Stimulated activated naive CD4-positive, alpha-beta T cell (primary cell): ENCODE measurements at places on chromosomes 2 and 18.

DNA sequence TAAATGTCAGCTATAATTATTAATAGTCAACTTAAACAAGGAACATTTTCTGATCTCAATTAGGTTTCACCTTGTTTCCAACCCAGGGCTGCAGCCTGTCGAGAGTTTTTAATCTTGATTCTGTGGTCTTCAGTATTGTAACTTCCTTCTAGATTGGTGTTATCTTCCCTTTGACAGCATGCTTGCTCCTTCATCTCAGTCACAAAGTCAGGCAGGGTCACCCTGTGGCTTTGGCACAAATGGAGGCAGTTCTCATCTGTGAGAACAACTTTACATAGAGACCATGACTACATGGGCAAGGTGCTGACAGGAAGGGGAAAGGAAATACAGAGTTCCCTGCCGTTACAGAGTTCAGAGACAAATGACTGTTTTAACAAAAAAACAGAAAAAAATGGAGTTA, 50.5 kb downstream of the HNRNPLL start:
- no peak for DNase-seq

DNA sequence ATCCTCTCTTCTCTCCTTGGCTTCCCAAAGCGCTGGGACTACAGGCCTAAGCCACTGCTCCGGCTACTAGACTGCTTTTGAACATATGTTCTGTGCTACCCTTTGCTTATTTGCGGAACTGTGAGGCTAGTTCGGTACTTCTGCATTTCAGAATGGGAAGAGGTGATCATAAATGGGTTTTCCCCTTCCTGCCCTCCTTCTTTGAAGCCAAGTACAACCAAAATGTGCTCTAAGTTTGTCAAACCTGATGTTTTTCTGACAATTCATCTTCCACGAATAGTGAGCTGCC, 1.7 kb upstream of the ESCO1 start:
- DNase-seq = no peak

- DNase-seq = no peak
Observed at GRCh38 chr2:218806346-218806978, 24.5 kb downstream of the CYP27A1 start.

DNA sequence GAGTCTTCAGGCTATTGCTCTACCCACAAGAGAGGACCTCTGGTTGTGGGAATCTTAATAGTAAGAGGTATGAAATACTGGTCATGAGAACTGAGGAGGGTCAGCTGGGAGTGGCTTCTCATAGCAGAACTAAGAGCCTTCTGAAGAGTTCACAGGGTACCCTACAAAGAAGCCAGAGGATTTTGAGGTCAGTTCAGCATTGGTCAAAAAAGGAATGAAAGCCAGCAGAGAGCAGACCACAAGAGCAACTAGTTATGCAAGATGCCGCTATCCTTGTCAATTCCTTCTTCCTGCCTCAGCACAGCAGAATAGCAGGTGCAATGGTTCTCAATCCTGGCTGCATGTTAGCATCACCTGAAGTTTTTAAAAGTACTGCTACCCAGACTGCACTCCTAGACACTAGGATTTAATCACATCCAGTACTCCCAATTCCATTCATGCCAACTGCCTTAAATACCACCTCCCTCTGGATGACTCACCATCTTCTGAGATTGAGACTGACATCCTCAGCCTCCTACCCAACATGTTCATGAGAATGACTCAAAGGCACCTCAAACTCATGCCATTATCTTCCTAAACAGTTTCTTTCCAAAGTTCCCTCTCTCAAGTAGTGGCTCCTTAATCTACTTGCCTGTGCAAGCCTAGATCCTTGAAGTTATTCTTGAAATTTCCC, 81.0 kb upstream of the RBMS1 start:
- no peak for DNase-seq

GRCh38 chr18:59927246-59927825, 27.5 kb downstream of the PMAIP1 start:
- DNase-seq = no peak

DNA sequence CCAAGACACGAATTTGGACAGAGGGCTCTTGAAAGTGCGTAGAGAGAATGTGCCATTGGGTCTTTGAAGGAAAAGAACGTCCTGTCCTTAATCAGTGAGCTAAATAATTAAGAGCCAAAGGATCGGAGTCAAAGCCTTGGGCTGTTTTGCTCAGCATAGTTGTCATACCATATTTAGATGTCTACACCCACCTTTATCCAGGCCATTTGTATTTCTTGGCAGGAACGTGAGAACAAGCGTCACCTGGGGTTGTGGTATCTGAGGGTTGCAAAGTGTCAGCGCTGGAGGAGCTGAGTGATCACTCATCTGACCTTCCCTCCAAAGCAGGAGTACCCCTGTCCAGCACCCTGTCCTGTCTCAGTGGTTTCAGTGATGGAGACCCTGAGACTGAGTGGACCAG, 4.5 kb downstream of the LPIN1 start:
- DNase-seq = no peak

GRCh38 chr2:171281110-171281509, 120.4 kb upstream of the TLK1 start:
- no peak for DNase-seq

DNA sequence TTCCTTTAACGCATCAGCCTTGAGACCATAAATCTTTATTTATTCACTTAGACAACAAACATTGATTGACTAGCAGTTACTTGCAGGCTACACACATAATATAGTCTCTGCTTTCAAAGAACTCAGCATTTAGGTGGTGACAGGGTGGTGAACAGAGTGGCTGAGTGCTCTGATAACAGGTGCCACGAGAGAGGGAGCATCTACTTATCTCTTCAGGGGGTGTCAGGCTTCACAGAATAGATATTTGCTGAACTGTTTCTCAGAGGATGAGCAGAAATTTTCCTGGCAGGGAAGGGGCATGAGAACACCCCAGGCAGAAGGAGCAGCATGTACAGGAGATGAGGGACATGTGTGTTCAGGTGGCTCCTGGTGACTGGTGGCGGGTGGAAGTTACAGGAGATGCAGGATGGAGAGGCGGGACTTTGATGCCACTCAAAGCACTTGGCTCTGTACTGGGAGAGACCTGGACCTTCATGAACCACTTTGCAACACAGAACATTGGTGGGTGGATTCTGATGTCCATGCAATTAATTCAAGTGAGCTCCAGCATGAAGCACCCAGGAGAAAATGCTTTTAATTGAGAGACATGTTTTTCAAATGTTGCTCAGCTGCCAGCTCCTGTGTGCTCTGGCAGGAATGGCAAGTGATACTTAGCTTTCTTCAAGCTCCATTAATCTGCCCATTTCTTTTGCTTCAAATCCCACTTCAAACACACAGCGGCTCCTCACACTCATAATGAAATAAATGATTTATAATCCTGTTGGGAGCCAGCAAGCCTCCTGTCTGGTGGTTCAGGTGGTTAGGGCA, 248.9 kb downstream of the MYCN start:
- DNase-seq = no peak

- peak; percentile 44 for DNase-seq
Observed at GRCh38 chr2:108449410-108450130, 564 bp downstream of the GCC2 start.

GRCh38 chr2:2926009-2926857, 451.4 kb downstream of the EIPR1 start:
- DNase-seq = no peak

DNA sequence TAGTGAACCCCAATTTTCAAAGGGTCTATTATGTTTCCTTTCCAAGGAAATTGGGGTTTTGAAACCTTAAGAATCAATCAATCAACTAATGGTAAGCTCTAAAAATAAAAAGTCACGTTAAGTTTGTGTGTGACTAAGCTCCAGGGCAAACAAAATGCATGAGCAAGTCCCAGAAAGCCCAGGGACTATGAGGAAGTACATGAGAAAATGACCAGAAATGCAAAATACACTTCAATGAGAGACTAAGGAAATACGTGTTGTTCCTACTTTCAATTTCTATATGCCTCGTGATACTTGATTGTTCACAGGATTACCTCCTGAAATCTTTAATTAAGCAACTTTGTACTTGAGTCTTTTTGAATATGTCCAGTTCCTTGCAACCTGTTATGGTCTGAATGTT, 684.4 kb upstream of the SYT4 start:
- no peak for DNase-seq

GRCh38 chr2:62016957-62017356, 111.5 kb downstream of the COMMD1 start:
- no peak for DNase-seq

DNA sequence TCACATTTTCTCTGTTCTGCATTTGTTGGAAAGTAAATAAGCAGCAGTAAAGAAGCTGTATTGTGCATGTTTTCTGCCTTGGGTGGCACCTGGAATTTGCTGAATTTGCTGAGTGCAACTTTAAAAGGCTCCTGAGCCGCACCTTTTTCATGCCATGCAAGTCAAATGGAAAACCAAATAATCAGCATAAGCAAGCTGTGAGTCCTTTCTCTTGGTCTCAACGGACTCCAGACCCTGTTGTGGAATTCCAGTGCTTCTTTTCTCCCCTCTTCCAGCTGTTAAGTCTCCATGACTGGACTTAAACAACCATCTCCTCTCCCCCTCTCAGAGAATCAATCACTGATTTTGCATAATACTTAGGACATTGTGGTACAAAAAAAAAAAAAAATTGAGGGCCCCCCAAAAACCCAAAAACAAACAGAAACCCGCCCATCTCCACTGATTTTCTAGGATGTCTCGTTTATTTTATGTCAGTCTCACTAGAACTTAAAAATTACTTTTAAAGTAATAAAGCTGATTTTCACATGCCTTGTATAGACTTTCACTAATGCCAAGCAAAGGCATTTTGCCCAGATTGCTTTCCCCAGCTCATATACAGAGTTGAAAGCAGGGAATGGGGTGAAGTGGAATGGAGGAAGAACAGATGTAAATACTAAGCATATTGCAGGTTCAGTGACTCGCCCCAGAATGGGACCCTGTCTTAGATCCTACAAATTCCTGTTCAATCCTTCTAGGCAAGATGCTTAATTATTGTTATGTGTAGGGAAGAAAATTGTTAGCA, 5.1 kb upstream of the CETN1 start:
- DNase-seq = no peak

DNA sequence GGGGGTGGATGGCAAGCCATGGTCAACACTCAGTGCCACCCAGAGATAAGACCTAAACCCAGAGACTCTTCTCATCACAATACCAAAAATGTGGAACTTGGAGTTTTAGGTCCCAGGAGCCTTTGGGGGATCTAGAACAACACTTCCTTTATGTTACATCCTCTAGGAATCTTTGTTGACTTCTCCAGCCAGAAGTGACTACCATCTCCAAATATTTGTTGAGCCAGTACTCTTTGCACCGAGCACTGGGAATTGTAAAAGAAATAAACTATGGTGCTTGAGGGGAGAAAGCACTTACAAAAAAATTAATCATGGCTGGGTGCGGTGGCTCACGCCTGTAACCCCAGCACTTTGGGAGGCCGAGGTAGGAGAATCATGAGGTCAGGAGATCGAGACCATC, 120.0 kb upstream of the TMEM200C start:
- no peak for DNase-seq

- DNase-seq = no peak
Observed at GRCh38 chr2:71849111-71849510, 298.6 kb downstream of the CYP26B1 start.

GRCh38 chr2:69600425-69600824, 43.1 kb downstream of the AAK1 start:
- DNase-seq = peak; percentile 25

- peak; percentile 44 for DNase-seq
Observed at GRCh38 chr18:79506191-79507075, 110.7 kb downstream of the NFATC1 start.

GRCh38 chr2:234289834-234290590, 206.9 kb downstream of the ARL4C start:
- no peak for DNase-seq

DNA sequence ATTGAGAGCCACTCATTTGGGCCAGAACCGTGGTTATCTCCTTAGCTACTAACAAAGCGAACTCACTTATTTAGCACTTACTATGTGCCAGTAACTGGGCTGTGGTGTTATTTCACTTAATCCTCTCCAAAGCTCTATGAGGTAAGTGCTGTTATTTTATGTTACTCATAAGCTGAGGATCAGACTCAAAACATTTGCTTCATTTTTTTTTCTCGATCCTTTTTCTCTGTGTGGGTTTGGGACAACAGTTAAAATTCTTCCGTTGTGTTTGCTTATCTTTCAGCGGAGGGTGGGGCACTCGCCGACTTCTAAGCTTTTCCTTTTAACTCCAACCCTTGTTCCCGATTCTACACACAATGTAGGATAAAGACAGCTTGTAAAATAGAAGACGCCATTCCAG, 52.8 kb downstream of the TMEM178A start:
- DNase-seq = no peak

DNA sequence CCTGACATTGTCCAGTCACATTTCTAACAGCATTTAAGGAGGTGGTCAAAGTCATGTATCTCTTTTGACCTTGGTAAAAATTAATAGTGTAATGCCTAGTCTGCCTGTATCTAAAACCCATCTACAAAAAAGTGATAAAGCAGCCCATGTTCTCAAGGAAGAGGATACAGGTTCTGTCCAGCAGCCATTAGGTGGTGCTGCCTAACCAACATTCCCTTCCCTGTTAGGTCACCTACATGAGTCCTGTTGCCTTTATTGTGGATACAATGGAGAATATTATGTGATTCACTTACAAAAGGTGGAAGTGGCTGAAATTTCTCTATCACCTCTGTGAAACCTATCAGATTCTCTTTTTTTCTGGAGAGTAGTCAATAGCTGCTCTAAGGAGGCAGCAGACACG, 52.5 kb downstream of the AQP4 start:
- no peak for DNase-seq

- DNase-seq = no peak
Observed at GRCh38 chr2:64277101-64277849, 133.1 kb upstream of the PELI1 start.

DNA sequence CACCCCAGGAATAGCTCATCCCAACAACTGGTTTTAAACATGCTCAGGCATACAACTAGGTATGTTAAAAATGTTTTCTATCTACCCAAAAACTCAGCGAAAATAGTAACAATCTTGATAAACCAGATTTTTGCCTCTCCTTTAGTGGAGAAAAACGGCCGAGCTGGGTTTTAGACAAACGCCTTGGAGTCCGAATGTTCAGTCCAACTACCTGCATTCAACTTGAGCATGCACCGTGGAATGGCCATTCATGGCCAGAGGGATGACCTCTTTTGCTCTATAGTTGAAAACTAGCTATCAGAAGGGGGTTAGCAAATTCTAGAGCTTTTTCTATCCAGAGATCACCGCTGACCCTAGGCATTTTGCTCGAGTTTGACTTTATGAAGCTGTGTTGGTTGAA, 30.8 kb downstream of the PDIA6 start:
- no peak for DNase-seq

DNA sequence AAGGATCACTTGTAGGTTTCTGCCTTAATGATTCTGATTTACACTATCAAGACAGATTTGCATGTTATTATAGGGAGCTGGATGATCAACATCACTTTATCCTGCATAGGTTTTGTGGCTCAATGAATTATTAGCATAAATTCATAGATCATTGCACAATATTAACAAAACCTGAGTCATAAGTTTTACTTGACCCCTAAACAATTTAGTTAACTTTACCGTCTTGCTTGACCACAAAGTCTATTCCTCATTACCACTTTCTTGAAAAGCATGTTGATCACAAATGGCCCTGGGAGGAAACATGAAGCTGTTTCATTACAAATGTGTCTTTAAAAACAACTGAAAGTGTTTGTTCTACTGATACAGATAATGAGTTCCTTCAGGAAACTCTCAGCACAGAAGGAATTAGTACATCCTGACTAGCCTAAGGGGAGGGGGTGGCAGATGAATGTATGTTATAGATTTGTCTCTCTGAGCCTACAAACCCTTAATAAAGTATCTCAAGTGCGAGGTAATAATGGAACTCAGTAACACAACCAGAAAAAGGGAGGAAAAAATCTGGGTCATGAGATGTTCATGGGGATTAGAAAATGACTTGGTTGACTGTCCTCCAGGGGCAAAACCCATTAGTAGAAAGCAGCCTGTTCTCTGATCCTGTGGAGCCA, 303.4 kb downstream of the PIK3C3 start:
- no peak for DNase-seq
